Kidney epithelial cell (primary cell): ENCODE measurements at places on chromosomes 16 and 17. TPM values are rescaled to one million over a fixed set of nuclear protein-coding genes. Genes with fewer than 3 reads are reported as not detected.

GRCh38 chr16:8887952-8888560 lies 5.9 kb downstream of the LITAFD start:
- no peak for DNase-seq

DNA sequence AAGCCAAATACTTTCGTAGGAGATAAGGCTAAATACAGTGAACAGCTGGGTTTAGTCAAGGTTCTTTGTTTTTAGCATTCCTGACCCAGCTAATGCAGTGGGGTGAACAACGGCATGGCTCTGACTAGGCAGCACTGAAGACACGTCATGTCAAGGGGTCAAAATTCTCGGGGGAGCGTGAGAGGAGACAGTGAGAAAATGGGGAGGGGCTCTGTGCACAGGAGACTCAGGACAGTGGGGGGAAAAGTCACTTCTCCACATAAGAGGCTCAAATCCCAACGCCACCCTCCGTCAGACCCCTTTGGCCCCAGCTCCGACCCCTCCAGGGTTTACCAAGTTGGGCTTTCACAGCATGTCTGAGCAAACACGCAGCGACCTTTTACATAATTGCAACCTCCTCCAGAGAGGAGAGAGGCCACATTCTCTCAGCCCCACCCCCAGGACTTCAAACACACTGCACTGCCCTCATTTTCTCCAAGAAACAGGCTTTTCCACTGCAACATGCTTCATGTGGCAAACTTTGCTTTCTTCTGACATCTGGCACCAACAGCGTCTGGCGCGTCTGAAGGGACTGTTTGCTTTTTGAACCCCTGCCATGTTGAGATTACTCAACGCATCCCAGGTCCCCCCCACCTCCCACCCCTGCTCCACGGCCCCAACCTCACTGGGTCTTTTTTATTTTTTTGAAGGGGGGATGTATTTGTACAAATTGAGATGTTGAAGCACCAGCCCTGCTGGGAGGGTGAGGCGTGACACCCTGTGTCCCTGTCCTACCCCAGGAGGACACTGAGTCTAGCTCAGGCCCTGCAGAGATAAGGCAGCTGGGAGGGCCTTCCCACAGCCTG lies 30.0 kb downstream of the AXIN2 start:
- no peak for DNase-seq

GRAPL gene
- total RNA-seq = not detected in 2 replicates

GRCh38 chr16:81816793-81817210 lies 37.7 kb downstream of the PLCG2 start:
- no peak for DNase-seq

NAGS gene
- total RNA-seq = 15.7 and 19.4 TPM in 2 replicates

- DNase-seq = no peak
These were observed 22.7 kb upstream of the ZC3H7A start for GRCh38 chr16:11819798-11820197.

DNA sequence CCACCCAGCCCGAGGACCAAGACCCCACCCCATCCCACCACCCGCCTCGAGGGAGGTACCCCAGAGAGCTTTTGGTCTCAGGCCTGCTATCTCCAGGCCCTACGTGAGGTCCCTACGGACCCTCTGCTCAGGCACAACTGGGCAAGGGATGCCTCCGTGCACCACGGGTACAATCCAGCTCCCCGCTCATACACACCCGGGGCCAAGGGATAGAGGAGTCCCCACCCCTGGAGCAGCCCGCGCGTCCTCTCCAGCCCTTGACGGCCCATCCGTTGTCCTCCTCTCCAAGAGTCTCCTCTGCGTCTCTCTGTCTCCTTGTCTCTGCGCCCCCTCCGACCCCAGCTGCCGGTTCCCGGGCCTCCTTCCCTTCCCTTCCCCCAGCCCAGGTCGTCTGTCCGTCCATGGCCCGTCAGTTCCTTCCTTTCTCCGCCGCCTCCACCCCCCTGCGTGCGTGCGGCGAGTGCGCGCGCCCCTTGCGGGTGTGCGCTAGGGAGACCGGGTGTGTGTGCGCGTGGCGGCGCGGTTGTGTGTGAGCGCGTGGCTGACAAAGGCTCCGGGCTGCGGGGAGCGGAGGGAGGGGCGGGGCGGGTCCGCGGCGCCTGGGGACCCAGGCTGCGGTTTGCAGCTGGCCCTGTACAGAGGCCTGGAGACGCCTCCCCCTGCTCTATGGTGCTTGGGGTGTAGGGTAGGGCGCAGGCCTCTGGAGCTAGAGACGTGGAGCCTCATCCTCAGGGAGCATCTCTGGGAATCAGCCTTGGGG lies 930 bp downstream of the SPNS2 start:
- no peak for DNase-seq

TUBD1 gene
- 5.9 and 8.3 TPM in 2 replicates for total RNA-seq

GRCh38 chr17:55433029-55433628 lies 11.5 kb upstream of the MMD start:
- no peak for DNase-seq

PRR14 gene
- 22.6 and 24.3 TPM in 2 replicates for total RNA-seq

GRCh38 chr16:30786936-30787612 lies at the start of gene ZNF629:
Gene ZNF629 (minus strand): TSS chr16:30787205. CDS start chr16:30784482, 2,723 bp downstream.
- no peak for DNase-seq

- DNase-seq = no peak
These were observed 18.8 kb upstream of the LASP1NB start for GRCh38 chr17:38906460-38907228.

- DNase-seq = peak; percentile 79
These were observed 1.4 kb upstream of the TOB1 start for GRCh38 chr17:50867363-50868139.

DNA sequence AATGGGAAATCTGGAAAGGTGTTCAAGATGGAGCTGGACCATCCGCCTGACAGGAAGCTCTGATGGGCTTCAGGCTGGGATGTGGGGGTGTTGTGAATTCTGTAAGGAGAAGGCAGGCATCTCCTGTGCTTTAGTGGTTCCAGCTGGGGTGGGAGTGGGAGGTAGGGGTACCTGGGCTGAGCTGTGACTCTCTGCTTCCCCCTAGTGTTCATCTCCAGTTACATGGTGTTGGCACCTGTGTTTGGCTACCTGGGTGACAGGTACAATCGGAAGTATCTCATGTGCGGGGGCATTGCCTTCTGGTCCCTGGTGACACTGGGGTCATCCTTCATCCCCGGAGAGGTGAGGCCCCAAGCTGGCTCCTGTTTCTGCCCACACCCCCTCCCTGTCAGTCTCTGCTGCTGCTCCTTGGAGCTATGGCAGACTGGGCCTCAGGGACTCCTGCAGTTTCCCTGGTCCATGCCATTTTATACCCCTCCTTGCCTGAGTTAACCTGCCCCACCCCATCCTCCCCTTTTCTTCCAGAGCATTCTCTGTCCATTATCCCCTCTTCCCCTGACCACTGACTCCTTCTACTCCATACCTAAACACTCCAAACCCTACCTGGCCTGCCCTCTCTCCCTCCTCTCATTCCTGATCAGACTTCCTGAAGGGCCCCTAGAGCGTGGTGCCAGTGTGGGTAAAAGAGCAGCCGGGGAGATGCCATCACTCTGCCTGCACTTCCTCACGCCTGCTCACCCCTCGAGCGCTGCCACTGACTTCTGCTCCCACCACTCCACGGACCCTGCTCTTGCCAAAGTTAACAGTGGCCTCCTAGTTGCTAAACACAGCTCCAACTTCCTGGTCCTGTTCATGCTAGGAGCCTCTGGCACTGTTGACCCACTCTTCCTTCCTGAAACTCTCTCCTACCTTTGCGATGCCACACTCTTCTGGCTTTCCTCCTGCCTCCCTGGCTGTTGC lies 3.4 kb downstream of the SPNS1 start:
- no peak for DNase-seq

- DNase-seq = no peak
These were observed 26.2 kb upstream of the ZNF652 start for GRCh38 chr17:49388290-49388640.

- no peak for DNase-seq
These were observed 37.8 kb upstream of the STH start for GRCh38 chr17:45961206-45961605.

- no peak for DNase-seq
These were observed 1.4 kb upstream of the GRIN2C start for GRCh38 chr17:74860872-74861661.

NXPH3 gene
- not detected in 2 replicates for total RNA-seq

GRCh38 chr17:27352448-27353032 lies 58.6 kb downstream of the WSB1 start:
- no peak for DNase-seq

MYH13 gene
- not detected in 2 replicates for total RNA-seq

DNA sequence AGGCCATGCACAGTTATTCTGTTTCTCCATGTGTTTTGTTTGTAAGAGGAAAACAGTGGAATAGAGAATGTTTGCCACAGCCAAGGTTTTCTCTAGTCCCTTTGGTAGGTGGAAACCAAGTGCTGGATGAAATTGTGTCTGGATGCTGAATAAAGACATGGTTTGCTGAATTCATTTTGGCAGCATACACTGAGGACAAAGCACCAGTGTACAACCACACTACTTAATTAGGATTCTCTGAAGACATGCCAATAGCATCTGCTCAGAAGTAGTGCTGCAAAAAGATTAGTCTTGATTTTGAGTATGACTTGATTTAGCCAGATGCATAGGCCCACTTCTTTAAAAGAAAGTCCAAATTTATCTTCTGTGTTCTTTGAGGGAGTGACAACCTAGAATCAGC lies 230.5 kb upstream of the CACNG5 start:
- no peak for DNase-seq

DNA sequence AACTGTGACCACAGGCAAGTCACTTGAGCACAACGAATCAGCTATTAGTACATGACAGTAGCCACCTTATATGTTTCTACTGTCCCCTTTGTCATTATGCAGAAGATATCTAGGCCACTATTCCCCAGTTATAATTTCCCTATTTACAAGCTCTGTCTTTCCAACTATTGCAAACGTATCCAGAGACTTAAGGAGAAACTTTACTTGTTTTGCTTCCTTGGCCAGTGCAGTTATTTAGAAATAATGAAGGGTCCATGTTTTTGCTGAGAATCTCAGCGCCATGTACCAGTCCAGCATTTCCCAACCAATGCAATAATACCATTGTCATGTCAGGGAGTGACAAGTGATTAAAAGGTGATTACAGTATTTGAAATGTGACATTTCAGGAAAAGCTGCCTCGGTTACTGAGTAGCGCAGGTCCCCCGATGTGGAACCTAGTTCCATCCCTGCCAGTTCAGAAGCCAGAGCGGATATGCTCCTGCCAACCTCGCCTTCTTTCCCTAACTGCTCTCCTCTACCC lies 743 bp downstream of the ZNF624 start:
- DNase-seq = no peak

CORO7 gene
- 57.3 and 76.2 TPM in 2 replicates for total RNA-seq

GRCh38 chr17:47230864-47231263 lies 21.7 kb downstream of the MYL4 start:
- DNase-seq = no peak

IRX5 gene
- 1.6 and 2.0 TPM in 2 replicates for total RNA-seq

DNA sequence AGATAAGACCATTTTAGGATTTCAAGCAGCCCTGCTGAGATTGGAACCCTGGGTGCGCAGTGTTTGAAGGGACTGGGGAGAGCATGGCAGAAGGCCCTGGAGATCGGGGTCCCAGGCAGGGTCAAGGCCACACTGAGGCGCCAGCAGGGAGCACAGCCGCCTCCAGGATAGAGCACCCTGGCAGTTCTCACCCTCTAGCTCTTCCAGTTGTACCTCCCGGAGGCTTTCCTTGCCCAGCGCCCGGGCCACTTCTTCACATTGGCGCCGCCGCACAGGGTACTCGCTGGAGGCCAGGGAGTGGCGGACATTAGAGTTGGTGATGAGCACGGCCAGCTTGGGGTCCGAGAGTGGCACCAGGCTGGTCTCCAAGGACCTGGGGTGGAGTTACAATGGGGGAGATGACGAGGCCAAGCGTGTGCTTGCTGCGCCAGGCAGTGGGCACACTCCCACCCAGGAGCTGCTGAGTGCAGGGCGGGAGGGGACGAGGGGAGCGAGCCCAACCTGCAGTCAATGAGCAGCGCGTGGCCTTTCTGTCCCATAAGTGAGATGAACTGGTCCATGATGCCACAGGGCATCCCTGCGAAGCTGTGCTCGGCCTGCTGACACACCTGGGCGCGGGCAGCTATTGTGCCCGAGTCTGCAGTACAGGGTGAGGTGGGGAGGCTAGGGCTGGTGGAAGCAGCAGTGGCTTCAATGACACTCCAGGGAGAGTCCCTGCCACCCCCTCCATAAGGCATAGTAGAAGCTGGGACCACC lies 2.3 kb downstream of the GALK1 start:
- no peak for DNase-seq

- no peak for DNase-seq
These were observed 31.1 kb downstream of the DHRS7C start for GRCh38 chr17:9760266-9760665.

ZPBP2 gene
- total RNA-seq = not detected in 2 replicates

DNA sequence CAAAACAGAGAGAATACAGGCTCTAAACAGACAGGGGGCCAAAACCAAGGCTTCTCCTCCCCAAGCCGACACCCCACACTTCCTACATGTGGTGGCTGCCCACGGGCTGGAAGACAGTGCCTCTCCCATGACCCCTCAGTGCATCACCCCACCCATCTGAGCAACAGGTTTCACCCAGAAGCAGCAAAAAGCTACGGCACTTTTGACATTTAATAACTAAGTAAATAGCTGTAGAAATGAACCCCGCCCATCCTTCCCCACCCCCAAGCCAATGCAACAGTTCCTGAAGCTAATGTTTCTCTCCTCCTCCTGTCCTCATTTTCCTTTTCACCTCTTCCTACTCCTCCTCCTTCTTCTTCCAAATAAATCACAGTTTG lies 9.9 kb upstream of the SOX9 start:
- DNase-seq = no peak

GRCh38 chr17:82031885-82032627 lies 578 bp downstream of the RAC3 start:
- no peak for DNase-seq

GRCh38 chr16:84570739-84571403 lies 47.0 kb downstream of the COTL1 start:
- DNase-seq = no peak

DNA sequence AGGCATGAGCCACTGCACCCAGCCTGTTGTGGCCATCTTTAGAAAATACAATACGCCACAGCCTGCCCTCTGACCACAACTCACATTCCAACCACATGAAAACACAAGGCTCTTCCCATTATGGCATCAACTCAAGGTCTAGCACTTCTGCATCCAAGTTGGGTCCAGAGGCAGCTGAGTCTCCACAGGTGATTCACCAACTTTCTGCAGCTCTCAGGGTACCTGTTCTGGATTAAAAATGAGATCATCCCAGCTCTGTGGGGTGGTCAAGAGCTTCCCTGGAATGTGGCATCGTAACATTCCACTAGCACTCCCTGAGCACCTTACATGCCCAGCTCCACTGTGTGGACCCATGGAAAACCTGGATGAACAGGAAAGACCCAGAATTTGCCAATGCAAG lies 9.9 kb upstream of the GUCY2D start:
- peak; percentile 62 for DNase-seq

DNA sequence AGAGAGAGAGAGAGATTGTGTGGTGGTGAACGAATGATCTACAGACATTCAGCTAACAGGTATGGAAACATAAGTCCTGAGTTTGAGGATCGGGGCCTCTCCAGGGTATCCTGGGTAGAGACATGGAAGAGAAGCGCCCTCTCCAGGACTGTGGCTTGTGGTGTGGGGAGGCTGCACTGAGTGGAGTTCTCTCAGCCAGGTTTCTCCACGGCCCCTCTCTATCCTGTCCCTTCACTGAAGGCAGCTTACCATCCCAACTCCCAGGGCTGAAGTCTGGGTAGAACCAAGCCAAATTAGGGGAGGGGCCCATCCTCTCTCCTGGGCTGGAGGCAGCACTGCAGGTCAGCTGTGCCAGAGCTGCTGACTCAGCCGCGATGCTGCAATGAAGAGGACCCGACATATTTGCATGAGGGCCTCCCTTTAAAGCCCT lies 6.2 kb downstream of the C1QL1 start:
- no peak for DNase-seq
